ENCODE measurements at places on chromosomes 12 and 14.

GRCh38 chr14:54664961-54665360 lies 98.0 kb downstream of the SAMD4A start:
- DNase-seq: no peak

DNA sequence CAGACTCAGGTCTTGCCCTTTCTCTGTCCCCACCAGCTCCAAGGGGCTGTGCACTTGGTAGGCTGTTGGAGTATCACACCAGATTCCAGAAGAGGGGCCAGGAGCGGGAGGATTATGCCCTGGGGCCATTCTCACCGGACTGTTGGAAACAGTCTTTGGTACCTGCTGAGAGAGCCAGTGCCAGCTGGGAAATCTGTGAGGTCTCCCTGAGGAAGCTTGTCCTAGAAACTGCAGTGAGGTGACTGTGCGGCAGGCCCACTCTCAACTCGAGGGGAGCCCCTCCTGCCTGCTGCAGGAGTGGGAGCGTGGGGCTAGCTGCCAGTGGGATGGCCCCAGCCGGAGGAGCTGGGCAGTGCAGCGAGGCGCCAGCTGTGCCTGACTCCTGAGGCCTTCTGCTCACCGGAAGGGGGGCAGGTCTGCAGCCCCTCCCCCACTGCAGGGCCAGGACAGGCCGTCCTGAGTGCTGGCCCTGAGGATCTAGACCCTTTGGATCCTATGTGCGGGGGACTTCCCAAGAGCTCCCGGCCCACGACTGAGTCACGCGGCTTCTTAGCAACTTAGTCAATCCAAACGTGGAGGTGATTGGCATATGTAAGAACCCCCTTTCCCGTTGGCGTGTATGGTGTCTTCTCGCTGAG lies 295.2 kb downstream of the CACNA1C start:
- DNase-seq: no peak

GRCh38 chr14:63545431-63545830 lies 2.3 kb upstream of the PPP2R5E start:
- no peak for DNase-seq

- no peak for DNase-seq
Observed at GRCh38 chr12:87801860-87802720, 227.1 kb downstream of the C12orf50 start.

DNA sequence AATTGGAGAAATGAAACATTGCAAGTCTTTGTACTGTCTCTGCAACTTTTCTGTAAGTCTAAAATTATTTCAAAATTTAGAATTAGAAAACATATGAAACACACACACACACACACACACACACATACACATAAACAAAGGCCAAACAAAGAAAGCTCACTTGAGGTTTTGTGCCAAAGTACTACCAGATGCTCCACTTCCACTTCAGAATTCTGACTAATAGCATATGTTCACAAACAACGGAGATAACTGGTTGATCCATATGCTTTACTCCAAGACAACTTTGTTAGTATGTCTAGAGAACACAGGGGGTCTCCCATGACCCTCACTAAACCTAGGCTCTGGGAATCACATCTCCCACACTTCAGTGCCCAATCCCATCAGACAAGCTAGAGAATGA lies 133.8 kb upstream of the CLEC14A start:
- no peak for DNase-seq

- no peak for DNase-seq
Observed at GRCh38 chr12:34016361-34016760, 5.9 kb upstream of the ALG10 start.

- DNase-seq: no peak
Observed at GRCh38 chr14:26199590-26200370, 398.1 kb downstream of the NOVA1 start.

GRCh38 chr12:88142610-88142991 lies 494 bp downstream of the TMTC3 start:
- DNase-seq: peak; percentile 3

- no peak for DNase-seq
Observed at GRCh38 chr12:47343684-47344567, 264.2 kb upstream of the AMIGO2 start.

DNA sequence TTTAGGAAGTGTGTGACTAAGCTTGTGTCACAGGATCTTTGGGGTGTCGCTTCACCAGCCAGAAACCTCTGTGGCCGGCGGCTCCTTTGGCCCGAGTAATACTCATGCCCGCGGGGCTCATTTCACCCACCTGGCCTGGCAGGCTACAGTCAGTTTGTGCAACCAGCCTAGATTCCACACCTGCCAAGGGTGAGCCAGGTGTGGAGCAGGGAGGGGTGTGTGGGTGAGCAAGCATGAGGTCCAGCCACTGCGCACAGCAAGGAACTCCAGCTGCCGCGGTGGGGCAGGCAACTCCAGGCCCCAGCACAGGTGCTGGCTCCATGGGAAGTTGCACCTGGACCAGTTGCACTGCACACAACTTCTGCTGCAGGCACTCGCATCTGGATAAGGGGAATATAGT lies 462.3 kb upstream of the LRFN5 start:
- DNase-seq: no peak

DNA sequence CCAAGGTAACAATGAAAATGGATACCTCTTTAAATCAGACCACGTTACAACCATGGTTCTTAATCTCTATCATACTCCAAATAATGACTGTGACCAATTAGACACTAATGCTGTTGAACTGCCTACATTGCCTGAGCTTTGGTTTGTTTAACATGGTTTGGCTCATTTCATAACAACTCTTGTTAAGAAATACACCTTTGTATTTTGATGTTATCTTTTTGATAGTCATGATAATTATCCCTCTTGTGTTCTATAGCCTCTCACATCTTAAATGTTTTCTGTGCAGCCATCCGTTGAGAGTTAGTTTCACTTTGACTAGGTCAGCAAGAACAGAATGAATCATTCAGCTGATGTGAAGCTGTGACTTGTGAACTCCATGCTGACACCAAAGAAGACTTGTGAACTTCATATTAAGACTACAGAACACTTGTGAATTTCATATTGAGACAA lies 75.5 kb upstream of the RERGL start:
- no peak for DNase-seq

DNA sequence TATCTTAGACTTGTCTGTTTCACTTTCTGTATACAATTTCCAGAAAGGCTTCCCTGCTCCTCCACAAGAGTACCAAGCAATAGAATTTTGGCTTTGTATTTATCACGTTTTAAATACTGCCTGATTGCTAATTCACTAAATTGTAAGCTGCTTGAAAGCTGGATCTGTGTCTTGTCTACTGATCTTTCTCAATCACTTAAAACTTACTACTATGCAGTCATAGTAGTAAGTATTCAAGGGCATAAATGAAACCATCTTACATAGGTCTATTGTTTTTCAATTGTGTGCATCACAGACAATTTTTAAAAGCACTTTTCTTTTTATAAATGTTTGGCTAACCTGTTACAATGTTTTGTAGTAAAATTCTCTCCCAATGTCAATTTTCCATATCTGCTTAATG lies 1.2 kb upstream of the GLIPR1L2 start:
- DNase-seq: no peak

- no peak for DNase-seq
Observed at GRCh38 chr12:66590275-66590985, 88.4 kb downstream of the GRIP1 start.

GRCh38 chr14:95119336-95119735 lies 38.0 kb downstream of the DICER1 start:
- no peak for DNase-seq

GRCh38 chr12:46516933-46517578 lies 144.5 kb upstream of the SLC38A2 start:
- DNase-seq: no peak

GRCh38 chr14:28656704-28657255 lies 109.8 kb upstream of the FOXG1 start:
- DNase-seq: no peak

DNA sequence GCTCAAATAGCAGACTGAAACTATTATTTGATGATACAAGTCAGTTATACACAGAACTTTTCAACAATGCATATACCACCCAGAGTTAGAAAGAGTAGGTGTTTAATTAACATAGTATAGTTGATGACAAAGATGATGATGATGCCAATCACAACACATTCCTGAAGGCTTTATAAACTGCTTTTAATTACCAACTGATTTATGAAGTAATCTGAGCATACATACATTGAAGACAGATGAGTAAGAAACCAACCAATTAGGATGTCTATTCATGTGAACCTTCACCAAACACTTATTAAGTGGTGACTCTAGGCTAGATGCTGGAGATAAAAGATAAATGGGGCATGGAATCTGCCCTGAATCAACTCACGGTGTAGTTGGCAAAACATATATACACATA lies 600.9 kb upstream of the FLRT2 start:
- no peak for DNase-seq

DNA sequence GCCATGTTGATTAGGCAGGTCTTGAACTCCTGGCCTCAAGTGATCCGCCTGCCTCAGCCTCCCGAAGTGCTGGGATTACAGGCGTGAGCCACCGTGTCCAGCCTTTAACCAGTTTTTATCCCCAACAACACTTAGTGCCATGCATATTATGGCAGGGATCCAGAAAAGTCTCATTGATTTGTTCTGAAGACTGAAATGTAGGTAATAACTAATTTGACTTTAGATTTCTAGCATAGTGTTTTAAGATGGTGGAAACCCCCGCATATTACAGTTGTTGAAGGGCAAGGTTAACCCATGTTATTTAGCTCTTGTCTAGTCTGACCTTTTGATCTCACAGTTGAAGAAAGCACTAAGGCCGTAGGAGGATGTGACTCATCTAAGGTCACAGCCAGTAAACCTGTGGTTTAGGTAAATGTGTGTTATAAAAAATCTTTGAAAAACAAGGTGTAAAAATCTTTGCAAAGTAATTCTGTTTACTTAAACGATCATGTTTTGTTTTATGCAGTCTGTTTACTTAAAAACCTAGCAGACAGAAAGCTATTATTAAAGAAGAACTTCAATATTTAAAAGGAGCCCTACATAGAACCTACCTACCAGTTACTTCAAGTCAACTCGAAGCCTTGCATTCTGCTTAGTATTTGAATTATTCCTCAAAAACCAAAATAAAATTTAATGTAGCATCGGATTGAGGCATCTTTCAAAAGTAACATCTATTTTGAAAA lies 24.8 kb downstream of the BICDL1 start:
- DNase-seq: peak; percentile 32

DNA sequence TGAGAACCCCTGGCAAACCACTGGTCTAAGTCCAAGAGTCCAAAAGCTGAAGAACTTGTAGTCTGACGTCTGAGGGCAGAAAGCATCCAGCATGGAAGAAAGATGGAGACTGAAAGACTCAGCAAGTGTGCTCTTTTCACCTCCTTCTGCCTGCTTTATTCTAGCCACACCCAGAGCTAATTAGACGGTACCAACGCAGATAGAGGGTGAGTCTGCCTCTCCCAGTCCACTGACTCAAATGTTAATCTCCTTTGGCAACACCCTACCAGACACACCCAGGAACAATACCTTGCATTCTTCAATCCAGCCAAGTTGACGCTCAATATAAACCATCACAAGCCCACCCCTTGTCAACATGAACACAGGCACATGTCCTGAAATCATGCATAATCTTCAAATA lies 155.1 kb downstream of the CCDC59 start:
- no peak for DNase-seq

GRCh38 chr14:82492157-82492556 lies 958.5 kb upstream of the SEL1L start:
- DNase-seq: no peak

GRCh38 chr14:57962325-57963035 lies 96.6 kb upstream of the SLC35F4 start:
- no peak for DNase-seq

DNA sequence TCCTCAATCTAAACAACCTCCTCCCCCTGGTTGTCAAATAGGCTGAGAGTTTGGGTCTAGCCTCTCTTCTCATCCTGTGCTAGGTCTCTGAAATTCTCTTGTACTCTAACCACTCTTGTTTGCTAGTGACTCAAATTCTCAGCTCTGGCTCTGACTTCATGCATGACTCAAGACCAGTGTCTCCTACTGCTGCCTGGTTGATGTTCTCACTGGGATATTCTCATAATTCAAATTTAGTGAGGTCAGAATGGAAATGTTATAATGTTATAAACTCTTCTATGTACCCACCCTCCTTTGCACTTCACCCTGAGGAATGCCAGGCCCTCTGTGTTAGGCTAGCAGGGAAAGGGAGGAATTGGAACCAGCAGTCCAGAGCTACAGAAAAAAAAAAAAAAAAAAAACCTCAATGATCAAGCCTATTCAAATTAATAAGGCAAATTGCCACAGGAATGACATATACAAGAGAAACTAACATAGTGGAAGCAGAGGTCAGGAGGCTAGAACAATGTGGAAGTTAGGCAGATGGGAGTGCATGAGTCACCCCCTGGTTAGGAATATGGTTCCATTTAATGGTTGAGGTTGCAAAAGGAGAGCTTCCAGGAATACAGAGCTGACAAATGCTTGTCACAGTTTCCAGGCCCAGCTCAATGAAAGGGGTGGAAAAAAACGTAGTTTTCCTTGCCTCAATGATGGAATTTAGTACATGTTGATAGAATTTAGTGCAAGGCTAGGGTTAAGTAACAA lies 459.5 kb downstream of the RMST start:
- no peak for DNase-seq

GRCh38 chr12:4164559-4165558 lies 108.7 kb upstream of the CCND2 start:
- DNase-seq: peak; percentile 40

DNA sequence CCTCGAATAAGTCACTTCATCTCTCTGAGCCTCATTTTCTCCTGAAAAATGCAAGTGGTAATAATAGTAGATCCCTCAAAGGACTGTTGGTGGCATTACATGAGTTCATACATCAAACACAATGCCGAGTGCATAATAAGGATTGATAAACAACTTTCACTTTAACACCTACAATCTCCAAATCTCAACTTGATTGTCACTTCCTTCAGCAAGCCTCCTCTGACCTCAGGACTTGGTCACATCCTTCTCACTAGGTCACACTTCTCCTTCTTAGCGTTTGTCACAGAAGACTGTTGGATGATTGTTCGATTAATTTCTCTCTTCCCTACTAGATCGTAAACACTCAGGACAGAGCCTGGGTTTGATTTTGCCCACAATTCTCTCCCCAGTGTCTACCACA lies 7.9 kb upstream of the PRKAB1 start:
- no peak for DNase-seq

- DNase-seq: no peak
Observed at GRCh38 chr12:56898938-56899337, 35.3 kb downstream of the SDR9C7 start.

GRCh38 chr12:109685574-109686447 lies 27.8 kb upstream of the FAM222A start:
- DNase-seq: no peak

- DNase-seq: no peak
Observed at GRCh38 chr12:130644146-130644545, 72.0 kb downstream of the RIMBP2 start.

- DNase-seq: no peak
Observed at GRCh38 chr14:105046891-105047282, 18.3 kb downstream of the GPR132 start.
